Nasal cavity respiratory epithelium epithelial cell of viscerocranial mucosa (primary cell): ENCODE measurements at places on chromosomes 7 and 10. TPM values are rescaled to one million over a fixed set of nuclear protein-coding genes. Genes with fewer than 3 reads are reported as not detected.

Gene SPDYE11
- total RNA-seq = not detected in 2 replicates

Gene MBL2
- not detected in 2 replicates for total RNA-seq

Gene WIPF3
- under 0.01 and 0.21 TPM in 2 replicates for total RNA-seq

Gene MGMT
- total RNA-seq = 8.5 and 15.8 TPM in 2 replicates

Gene TBX20
- total RNA-seq = under 0.01 TPM in 1 of 2 replicates, not detected in the other

Gene ADAMTS14
- total RNA-seq = 0.14 and 0.68 TPM in 2 replicates

Gene CALML3
- total RNA-seq = 9.2 and 11.5 TPM in 2 replicates
